Fibroblast of skin of left quadriceps (primary cell): ENCODE measurements at places on chromosomes 4 and X.

DNA sequence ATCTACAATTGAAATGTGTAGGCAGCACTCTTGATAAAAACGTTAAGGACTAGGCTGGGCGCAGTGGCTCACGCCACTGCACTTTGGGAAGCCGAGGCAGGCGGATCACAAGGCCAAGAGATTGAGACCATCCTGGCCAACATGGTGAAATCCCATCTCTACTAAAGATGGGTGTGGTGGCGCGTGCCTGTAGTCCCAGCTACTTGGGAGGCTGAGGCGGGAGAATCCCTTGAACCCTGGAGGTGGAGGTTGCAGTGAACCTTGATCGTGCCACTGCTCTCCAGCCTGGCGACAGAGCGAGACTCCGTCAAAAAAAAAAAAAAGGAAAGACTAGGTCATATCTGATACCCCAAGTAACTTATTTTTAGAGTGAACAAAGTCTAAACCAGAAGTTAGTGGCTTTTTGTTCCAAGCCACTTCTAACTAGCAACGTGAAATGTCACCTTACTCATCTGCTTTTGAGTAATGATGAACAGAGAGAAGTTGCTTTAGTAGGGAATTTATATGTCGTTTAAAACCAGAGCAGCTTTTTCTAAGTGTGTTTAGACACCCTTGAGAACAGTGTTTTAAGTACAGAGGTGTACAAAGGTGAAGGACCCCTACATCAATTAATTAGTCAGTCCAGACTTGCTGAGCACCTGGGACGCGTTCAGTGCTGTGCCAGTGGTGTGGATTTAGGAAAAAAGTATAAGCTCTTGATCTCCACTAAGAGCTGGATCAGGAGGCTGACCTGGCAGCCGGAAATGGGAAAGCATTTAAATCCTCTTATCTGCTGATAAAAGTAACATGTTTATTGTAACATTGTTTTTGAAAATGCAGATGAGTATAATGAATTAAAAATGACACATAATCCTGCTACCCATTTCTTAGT, 23.5 kb downstream of the SPRY1 start:
- DNase-seq, result no peak

GRCh38 chr4:100823066-100823992, 305.5 kb upstream of the EMCN start:
- DNase-seq, result no peak

DNA sequence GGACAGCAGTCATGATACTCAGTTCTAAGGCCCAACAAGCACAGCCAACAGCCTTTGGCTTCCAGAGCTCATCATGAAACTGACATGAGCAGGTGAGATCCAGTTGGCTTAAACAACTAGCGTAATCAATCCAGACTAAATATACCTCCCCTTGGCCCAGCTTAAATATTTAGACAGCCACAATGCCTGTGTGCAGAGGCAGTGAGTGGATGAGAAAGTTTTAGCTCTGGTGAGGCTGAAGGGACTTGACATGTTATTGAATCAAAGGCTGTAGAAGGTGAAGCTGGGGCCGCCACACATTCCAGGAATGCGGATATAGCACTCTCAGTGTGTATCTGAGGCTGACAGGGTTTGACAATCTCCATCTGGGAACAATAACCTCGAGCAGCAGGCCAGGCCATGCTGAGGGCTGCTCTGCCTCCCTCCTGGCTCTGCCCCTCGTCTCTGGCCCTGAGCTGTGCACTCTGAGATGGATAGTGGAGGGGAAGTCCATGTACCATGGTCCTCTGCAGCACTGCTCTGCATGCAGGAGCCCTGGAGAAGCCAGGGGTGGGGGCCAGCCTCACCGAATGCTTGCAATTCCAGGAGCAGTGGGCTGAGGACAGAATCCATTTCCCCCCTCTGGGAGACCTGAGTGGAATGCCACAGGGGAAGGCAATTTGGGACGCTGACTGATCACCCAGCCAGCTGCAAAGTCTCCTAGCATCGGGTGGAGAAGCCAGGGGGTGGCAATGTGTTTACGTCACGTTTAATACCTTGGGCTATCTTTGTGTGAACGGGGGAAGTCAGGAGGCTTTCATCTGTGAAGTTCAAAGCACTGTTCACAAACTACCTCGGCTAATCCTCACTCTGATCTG, 37.3 kb upstream of the RASL11B start:
- peak; percentile 34 for DNase-seq

DNA sequence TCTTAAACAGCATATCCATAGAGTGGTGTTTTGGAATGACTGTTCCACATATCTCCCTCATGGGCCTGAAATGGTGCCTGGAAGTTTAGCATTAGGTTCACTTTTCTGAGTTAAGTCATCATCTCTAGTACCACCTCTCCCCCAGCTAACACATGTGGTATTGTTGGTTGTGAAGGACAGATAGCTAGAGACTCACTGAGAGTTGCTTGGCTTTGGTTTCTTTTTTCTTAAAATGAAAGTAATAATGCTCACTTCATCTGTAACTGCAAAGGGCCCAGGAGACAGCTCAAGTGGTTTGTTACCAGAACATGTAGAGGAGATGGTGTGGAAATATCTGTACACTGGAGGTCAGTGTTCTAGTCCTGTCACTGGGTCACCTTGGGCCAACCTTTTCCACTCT, 90.9 kb downstream of the EFNB1 start:
- no peak for DNase-seq

- no peak for DNase-seq
Measured at GRCh38 chr4:1796486-1797204, 3.6 kb downstream of the FGFR3 start.

GRCh38 chr4:91527056-91527455, 776.7 kb upstream of the GRID2 start:
- DNase-seq, result no peak

GRCh38 chrX:114210879-114211278, 373.0 kb upstream of the HTR2C start:
- DNase-seq, result no peak

DNA sequence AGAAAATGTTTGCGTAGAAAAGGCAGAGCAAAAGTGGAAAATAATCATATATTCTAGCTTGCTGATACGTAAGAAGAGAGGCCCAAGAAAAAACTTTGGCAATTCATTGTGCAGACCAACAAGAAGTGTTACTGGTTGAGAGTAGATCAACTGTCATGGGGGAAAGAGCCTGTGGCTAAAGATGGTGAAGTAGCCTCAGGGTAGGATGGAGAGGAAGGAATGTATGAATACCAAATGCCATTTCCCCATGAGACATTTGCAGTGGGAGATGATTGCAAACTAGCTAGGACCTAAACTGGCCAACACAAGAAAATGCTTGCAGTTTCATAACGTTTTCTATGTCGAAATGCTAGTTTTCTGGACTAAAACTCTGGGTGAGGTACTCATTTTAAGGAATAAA, 47.7 kb upstream of the ADGRL3 start:
- DNase-seq, result no peak

DNA sequence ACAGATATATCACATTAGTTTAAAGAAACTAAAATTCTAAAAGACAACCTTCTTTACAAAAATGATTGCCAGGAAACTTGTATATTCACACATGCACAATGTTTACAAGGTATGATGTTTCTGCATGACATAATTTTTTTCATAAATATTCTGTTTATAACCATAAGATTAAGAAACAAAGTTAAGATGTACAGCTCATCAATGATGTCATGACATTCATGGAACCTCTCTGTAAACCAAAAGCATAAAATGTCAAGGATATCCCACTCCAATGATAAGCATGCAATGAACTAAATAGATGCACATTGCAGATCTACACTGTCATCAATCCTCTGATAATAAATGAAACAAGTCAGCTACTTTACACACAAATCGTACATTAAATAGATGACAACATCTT, 136.0 kb downstream of the MAB21L2 start:
- no peak for DNase-seq
